ENCODE measurements at places on chromosomes 5 and 9.

DNA sequence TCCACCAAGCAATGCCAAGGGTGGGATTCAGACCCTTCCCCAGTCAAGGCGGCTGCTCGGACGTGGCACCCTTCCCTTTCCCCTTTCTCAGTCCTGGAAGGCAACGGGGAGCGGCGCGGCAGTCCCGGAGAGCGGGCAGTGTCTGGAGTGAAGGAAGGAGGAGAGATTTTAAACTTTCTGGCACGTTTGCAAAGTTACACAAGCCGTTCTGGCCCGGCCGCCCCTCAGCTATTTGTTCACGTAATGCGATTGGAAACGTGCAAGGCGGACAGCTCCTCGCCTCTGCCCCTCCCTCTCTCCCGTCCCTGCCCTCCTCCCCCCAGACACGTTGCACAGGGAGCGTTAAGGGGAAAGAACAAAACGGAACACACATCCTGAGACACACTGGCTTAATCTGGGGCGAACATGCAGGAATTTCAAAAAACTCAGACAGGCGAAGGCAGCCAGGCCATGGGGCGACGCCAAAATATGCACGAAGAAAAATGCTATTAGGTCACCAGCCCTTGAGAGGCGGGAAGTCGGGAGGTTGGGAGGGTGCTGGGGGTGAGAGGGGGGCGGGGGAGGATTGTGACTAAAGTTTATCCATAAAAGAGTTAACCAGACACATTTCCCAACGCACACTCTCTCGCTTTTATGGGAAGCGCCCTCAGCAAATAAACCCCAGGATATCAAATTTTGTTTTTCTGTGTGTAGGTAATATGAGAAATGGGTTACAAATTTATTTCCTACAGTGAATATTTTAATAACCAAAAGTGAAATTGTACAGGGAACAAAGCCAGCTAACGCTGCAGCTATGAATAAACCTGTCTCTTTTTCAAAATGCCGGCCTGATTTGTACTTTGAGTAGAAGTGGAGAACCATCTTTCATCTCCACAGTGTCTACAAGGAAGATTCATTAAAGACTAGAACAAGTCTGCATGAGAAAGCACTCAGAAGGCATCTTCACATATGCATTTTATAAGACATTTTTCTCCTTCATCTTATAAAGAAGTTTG is at the start of gene LOX:
Gene LOX, minus strand, starts transcription at position 144 of the 995 bp plus-strand sequence. CDS start 274 bp downstream, outside the sequence.
- DNase-seq: no peak

DNA sequence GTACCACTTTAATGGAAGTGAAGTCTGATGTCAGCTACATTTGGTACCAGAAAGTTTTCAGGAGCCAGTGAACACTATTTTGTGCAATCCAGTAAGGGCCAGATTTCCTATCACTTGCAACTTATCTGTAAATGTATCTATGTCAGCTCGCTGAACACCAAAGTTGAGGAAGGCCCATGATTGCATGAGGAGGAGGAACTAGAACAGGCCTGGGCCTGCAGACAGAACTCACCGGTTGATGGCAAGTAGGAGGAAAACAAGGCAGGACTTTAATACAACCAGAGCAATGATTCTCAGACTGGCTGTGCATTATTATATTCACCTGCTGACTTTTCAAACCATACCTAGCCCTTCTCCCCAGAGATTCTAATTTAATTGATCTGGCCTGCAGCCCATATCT is 540.2 kb downstream of the CETN3 start:
- DNase-seq: no peak

- DNase-seq: no peak
These were observed 211.8 kb downstream of the GOLPH3 start for GRCh38 chr5:31962351-31962751.

GRCh38 chr5:155833287-155833686 is 493.7 kb upstream of the SGCD start:
- DNase-seq: no peak

DNA sequence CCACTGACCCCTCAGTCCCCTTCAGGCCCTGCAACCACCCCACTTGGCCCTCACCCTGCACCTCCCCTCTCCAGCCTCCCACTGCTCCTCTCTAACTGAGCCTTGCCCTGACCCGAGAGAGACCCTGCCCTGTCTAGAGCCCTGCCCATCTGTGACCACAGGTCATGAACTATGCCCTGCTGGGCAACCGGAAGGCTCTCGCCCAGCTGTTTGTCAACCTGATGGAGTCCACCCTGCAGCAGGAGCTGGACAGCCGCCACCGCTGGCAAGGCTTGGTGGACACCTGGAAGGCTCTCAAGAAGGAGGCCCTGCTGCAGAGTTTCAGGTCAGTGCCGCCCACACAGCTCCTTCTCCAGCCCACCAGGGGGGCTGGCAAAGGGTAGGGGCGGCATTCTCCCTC is 9.4 kb downstream of the CCDC180 start:
- no peak for DNase-seq

- DNase-seq: no peak
These were observed 588.3 kb downstream of the EBF1 start for GRCh38 chr5:158511454-158511853.

GRCh38 chr5:31748458-31749172 is 109.7 kb downstream of the PDZD2 start:
- no peak for DNase-seq

DNA sequence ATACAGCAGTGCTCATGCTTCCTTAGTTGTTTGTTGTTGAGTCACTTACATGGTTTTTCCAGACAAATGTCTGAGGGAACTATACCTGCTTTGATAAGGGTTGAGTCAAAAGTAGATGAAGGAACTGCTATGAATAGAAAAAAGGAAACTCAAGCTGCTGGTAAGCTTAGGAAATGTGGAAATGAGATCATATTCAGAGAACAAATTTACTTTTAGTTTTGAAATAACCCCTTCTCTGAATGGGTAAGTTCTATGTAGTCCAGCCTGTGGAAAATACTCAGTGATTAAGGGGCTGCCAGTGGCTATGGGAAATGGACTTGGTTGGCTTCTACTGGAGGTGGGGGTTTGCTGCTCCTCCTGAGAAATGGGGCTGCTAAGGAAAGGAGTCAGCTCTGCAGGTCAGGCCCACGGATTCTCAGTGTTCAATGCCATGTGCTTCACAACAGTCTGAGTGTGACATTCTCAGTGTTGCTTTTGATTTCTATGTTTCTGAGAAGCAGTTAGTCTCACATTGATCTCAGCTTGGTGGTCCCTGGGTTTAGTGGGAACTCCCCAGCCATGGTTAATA is 47.7 kb upstream of the GLRX start:
- peak; percentile 71 for DNase-seq

DNA sequence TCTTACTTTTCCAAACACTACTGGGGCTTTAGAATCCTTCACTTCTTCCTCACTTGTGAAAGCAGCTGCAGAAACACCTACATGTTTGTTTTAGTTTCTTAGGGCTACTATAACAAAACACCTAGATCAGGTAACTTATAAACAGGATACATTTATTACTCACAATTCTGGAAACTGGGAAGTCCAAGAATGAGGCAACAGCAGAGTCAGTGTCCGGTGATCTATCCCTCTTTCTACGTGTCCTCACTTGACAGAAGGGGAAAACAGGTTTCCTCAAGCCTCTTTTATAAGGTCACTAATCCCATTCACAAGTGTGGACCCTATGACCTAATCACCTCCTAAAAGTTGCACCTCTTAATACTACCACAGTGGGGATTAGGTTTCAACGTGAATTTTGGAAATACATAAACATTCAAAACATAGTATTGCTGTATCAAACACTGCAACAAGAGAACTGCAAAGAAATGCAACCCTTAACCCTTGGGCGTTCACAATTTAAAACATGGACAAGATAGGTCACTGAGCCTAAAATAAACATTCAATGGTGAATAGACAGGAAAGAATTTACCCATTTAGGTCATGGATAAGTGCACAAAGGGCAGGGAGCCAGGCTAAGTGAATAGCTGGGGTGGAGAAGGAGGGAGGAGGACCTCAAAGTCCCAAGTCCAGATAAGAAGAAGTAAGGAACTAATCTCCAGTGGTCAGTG is 104.3 kb downstream of the PIK3R1 start:
- DNase-seq: no peak

- no peak for DNase-seq
These were observed 7.4 kb downstream of the NR2F1-AS1 start for GRCh38 chr5:93573354-93574351.

GRCh38 chr5:179623906-179624741 is 653 bp upstream of the HNRNPH1 start:
- DNase-seq: peak; percentile 71

- DNase-seq: peak; percentile 8
These were observed 28.5 kb upstream of the PHF24 start for GRCh38 chr9:34929506-34930102.

DNA sequence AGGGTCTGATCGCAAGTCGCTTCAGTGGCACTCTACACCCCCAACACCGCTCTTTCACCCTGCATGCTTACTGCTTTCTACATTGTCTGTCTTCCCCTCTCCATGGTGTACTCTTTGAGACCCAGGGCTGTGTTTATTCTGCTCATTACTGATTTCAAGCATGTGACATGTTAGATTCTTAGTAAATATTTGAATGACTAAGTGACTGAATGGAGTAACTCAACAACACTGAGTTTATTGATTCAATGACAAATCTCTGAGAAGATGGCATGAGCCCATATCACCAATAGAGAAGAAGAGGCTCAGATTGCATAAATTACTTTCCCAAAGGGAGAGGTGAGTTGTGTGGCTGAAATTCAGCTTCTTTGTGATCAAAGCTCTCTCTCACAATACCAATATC is 89.7 kb upstream of the OSMR start:
- no peak for DNase-seq

DNA sequence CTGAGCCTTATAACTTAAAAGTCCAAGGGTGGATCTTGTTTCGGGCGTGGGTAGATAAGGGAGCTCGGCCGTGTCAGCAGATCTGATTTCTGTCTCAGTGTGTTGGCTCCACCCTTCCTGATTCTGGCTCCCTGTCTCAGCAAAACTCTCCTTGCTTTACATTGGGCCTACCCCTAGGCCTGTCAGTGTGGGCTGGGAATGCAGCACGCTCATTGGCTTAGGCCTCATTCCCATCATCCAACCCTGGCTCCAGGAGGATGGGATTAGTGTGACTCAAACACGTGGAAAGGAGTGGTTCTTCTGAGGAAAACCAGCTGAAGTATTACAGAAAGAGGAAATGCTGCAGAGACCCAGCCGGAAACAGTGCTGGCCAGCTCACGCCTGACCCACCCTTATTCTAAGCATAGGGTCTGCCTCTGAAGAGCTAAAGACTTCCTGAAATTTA is 59.9 kb downstream of the ZFAND5 start:
- no peak for DNase-seq

DNA sequence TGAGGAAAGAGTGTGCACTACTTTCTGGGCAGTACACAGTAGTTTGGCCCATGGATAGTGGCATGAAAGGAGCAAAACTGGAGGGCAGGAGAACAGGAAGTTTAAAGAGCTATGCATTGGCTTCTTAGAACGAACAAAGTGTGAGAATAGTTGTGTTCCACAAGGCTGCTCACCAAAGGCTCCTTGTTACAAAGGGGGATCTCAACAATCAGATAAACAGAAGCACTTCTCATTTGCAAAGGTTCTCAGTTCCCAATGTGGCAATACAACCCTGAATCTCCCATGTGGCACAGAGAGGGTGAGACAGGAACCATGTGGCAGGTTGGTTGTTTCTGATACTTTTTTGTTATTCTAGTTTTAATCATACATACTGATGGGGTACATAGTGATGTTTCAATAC is 158.4 kb downstream of the CARTPT start:
- DNase-seq: no peak

- DNase-seq: no peak
These were observed 214.3 kb upstream of the SEMA6A start for GRCh38 chr5:116788851-116789403.

GRCh38 chr9:23790351-23791260 is 35.4 kb downstream of the ELAVL2 start:
- no peak for DNase-seq

- no peak for DNase-seq
These were observed 30.4 kb upstream of the KCNV2 start for GRCh38 chr9:2686911-2687310.

DNA sequence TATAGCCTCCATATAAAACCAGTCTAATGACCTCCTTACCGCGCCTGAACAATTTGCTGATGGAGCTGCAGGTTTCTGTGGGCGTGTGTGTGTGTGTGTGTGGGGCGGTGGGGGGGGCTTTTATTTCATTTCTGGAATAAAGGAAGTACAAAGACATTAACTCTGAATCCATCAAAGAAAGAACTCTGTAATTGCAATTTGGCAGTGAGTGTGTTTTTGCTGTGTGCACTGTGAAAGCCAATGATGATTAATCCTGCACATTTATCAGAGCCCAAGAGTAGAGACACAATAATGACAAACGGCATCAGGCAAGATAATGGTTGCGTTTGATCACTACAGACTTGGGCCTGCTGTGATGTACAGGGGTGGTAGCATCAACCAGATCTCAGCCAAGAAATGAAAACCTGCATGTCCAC is 29.3 kb upstream of the NDFIP1 start:
- no peak for DNase-seq

GRCh38 chr9:78031444-78031892 is at the start of gene GNAQ:
TSS of gene GNAQ (minus strand) at chr9:78031811. CDS start at chr9:78031235, 576 bp downstream.
- DNase-seq: no peak

- no peak for DNase-seq
These were observed 164.9 kb upstream of the RAI14 start for GRCh38 chr5:34491251-34491620.

GRCh38 chr9:115192835-115193525 is 75.0 kb upstream of the TNC start:
- DNase-seq: no peak

- DNase-seq: no peak
These were observed 590.0 kb upstream of the ZNF608 start for GRCh38 chr5:125336401-125336800.

DNA sequence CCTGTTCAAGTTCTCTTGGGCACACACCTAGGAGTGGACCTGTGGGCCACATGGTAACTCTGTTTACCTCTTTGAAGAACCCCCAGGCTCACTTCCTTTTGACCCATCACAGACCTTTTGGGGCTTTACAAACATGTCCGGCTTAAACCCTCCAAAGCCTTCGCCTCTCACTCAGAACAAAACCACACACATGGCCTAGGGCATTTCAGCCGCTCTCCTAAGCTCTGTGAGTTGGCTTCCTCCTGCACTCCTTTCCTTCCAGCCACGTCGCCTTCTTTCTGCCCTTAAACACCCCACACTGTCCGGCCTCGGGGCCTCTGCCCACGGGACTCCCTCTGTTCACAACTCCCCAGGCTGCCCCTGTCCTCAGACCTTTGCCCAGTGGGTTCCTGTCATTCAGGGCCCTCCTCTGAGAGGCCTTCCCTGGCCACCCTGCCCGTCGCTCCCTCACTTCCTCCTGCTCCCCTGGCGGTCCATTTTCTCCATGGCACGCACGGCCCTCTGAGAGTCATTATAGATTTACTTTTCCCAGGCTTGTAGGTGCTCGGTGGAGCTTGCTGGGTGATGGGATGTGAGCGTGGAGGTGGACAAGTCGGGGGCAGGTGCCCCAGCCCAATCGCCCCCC is 1.9 kb downstream of the DOK3 start:
- DNase-seq: no peak

DNA sequence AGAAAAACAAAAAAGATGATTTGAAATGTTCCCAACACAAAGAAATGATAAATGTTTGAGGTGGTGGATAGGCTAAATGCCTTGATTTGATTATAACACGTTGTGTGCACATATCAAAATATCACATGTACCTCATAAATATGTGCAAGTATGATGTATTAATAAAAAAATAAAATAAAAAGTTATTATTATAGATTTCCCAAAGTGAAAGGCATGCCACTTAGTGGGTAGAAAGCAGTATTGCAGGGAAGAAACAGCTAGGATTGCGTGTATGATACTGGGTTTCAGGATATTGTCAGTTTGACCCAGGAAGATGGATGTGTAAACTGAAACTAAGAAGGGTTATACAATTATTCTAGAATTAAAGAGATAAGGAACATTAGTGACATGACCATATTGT is 3.6 kb upstream of the TMEM38B start:
- no peak for DNase-seq
